HT1080 (cell line): ENCODE measurements at places on chromosomes 2 and 18. TPM values are rescaled to one million over a fixed set of nuclear protein-coding genes. Genes with fewer than 3 reads are reported as not detected.

- no peak for DNase-seq
Measured at GRCh38 chr2:231059756-231060155, 3.1 kb downstream of the PSMD1 start.

- peak; percentile 57 for DNase-seq
Measured at GRCh38 chr2:231674587-231675338, 33.6 kb upstream of the PTMA start.

- no peak for DNase-seq
Measured at GRCh38 chr2:112151271-112151670, 13.1 kb downstream of the FBLN7 start.

- DNase-seq, result no peak
Measured at GRCh38 chr18:56217406-56217805, 421.0 kb downstream of the TXNL1 start.

The GRHL1 gene
- 0.11 and 0.17 TPM in 2 replicates for total RNA-seq

The DSC3 gene
- 0.11 TPM in 1 of 2 replicates, not detected in the other for total RNA-seq

The DSC1 gene
- not detected in 2 replicates for total RNA-seq

The LOXHD1 gene
- not detected in 2 replicates for total RNA-seq

- no peak for DNase-seq
Measured at GRCh38 chr2:23629772-23630480, 244.9 kb downstream of the KLHL29 start.

DNA sequence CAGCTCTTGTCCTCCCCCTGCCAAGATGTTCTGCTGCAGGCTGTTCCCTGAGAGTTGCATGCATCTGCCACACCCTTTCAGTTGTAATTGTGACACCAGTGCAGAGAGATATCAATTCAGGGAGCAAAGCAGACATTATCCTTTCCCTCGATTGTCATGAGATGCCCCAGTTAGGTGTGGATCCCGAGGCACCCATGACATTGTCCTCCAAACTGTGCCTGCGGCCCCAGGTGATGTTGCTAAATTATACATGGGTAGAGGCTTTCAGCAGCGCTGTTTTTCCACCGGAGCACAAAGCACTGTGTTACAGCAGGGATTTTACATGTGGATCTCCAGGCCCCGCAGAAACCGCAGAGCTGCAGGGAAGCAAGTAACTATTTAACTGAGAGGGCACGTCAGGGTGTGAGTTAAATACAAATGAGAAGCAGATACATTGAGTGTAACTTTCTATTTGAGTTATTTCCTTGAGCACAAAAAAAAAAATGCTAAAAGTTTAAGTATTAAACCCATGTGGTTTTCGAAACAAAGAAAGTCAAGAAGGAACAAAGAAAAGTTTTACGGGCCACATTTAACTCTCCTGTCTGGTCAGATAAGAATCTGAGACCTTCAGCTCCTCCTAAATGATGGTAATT lies 90.3 kb upstream of the BCL2L11 start:
- no peak for DNase-seq

GRCh38 chr2:72276876-72277275 lies 129.2 kb upstream of the CYP26B1 start:
- no peak for DNase-seq

DNA sequence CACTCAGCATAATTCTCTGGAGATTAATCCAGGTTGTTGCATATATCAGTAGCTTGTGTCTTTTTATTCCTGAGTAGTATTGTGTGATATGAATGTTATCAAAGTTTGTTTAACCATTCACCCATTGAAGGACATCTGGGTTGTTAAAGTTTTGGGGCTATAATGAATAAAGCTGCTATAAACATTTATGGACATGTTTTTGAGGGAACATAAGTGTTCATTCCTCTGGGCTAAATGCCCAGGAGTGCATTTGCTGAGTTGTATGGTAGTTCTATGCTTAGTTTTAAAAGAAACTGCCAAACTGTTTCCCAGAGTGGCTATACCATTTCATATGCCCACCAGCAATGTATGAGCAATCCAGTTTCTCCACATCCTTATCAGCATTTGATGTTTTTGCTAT lies 21.8 kb upstream of the KCNJ13 start:
- no peak for DNase-seq

The UCN gene
- 9.3 and 12.6 TPM in 2 replicates for total RNA-seq
